ENCODE measurements at places on chromosomes 11 and 22. TPM values are rescaled to one million over a fixed set of nuclear protein-coding genes. Genes with fewer than 3 reads are reported as not detected.
A peak's percentile ranks its signal among the peaks of the same experiment; 100 is the strongest.

The OVOL1 gene
- not detected for polyA plus RNA-seq

- DNase-seq = no peak
Measured at GRCh38 chr11:127628458-127628785, 627.9 kb upstream of the KIRREL3 start.

The SLC1A2 gene
- 0.05 TPM for polyA plus RNA-seq

DNA sequence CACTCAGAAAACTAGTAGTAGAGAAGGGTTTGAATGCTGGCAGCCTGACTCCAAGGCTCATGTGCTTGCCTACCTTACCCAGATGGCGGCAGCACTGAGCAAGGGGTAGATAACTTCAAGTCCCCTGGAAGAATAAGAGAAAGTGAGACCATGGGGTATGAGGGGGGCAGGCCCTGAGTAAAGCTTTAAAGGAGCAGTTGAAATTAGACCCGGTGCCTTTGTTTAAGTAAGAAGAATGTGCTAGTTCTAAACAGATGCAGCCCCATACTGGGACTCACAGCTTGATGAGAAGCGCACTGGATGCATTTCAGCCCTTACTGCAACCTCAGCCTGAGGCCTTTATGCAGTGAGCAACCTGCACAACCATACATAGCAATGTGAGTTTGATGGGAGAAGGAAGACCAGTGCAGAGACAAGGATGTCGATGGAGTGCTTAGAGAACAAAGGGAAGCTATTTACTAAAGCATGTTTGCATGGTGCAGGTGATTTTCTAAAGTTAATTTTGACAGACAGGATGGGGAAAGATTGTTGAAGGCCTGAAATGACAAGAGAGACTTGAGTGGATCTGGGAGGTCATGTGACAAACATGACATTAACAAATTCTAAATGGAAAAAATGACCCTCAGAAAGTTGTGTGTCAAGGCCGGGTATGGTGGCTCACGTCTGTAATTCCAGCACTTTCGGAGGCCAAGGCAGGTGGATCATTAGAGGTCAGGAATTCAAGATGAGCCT, 27.1 kb upstream of the TMA7B start:
- DNase-seq = no peak

DNA sequence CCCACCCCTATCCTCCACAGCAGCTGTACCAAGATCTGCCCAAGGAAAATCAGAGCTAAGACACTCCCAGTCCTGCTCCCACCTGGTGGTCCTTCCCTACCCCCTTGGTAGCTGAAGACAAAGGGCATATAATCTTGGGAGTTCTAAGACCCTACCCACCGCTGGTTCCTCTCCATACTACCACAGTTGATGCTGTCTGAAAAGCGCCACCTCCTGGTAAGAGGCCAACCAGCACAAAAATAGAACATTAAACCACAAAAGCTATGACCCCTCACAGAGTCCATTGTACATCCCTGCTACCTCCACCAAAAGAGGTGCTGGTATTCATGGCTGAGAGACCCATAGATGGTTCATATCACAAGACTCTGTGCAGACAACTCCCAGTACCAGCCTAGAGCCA, 161.5 kb upstream of the ARHGAP42 start:
- DNase-seq = no peak

DNA sequence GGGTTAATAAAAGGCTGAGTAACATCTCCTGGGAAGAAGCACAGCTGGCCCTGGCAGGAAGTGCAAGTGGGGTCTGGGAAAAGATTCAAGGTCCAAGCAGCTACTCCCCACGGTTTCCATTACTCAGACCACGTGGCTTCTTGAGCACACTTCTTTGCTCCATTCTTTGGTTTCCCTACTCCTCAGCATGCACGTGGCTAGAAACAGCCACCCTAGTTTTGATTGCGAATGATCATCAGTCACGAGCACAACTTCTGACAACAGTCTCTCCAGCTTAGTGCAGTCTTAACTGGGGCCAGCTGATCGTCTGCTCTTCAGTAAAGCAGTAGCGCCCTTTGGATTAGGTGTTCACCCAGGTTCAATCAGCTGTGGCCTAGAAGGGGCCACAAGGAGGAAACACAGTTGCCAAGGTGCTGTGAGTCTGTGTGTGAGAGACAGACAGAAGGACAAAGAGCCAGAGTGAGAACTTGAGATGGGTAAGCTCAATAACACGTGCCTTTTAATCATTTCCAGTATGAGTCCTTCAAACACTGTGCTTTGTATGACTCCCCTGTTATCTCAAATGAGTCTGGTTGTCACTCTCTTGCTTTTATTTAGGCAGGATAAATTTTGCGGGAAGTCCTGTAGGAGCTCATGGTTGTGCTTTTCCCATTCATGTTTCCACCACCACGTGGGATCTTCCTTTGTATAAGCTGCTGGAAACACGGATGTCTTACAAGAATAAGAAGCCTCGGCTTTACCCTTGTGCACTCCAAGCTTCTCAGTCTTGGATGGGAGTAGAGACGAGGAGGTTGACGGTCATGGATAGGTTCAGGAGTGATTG, 901 bp upstream of the PARVA start:
- DNase-seq = peak; percentile 59

DNA sequence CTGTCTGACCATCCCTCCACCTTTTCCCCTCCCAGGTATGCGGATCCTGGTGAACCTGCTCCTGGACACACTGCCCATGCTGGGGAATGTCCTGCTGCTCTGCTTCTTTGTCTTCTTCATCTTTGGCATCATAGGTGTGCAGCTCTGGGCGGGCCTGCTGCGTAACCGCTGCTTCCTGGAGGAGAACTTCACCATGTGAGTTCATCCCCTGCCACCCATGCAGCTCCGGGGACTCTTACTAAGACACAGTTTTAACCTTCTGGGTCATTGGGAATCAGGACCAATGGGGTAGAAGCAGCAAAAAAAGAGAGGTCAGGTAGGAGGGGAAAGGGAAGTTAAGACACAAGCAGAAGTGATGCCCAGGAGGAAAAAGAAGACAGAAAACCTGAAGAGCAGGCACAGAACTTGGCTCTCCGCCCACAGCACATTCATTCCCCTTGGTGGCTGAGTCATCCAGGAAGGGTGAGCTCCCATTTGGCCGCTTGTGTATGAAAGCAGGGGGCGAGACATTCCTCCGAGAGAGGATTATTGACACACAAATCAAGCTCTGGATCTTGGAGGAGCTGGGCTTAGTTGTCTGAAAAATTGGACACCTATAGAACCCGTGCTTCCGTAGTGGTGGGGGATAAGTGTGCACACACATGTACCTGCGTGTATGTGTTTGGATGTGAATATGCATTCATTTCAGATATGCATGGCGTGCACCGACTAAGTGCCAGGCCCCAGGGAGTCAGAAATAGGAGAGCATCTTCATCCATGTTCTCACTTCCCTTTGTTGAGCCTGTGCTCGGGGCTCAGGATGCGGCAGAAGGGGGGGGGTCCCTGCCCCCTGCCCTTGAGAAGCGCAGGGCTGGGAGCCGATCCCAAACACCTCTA, 64.2 kb downstream of the CACNA1I start:
- no peak for DNase-seq

DNA sequence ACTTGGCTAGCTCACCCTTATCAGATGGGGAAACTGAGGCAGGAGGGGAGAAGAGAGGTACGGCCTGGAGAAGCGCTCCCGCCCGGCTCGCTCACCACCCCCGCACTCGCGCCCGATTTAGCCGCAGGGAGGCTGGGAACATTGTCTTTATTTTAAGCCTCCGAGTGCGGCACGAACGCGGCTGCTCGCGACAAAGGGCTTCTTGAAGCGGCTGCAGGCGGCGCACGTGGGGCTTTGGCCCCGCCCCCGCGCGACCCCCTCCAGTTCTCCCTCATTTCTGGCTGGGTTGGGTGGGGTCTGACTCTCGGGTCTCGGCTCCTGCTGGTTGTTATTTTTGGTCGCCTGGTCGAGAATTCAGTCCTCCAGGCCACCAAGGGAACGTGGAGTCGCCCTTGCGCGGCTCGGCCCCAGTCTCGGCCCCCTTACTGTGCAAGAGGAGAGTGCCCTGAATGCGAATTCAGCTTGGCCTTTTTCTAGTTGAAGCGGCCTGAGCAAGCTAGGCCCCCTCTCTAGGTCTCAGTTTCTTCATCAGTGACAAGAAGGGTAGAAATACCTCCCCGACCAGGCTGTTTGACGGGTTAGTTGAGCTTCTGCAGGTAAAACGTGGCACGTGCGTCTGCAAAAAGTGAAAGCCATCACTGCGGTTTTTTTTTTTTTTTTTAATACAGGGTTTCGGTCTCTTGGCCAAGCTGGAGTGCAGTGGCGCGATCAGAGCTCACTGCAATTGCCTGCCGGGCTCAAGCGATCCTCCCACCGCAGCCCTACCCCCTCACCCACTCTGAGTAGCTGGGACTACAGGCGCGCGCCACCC, 2.6 kb upstream of the CHRM1 start:
- DNase-seq = no peak

DNA sequence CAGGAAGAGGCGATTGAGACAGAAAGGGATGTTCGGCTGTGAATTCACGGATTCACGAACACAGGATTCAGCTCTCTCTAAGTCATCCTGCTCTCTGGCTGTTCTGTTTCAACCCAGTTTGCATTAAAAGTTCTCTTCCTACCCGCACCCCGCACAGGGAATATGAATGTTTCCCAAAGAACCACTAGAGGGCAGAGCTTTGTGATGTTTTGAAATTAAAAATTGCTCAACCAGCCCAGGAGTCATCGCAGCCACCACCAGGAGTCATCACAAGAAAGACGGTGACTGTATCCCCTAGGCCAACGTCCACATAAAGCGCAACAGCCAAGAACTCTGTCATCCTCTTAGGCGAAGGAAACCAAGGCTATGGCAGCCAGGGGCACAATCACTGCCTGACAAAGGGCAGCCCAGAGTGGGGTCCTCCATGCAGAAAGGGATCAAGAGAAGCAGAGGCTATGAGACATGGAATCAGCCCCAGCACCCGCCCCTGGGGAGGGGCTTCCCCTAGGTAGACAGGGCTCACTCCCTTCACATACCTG, 122.4 kb downstream of the WT1 start:
- no peak for DNase-seq

DNA sequence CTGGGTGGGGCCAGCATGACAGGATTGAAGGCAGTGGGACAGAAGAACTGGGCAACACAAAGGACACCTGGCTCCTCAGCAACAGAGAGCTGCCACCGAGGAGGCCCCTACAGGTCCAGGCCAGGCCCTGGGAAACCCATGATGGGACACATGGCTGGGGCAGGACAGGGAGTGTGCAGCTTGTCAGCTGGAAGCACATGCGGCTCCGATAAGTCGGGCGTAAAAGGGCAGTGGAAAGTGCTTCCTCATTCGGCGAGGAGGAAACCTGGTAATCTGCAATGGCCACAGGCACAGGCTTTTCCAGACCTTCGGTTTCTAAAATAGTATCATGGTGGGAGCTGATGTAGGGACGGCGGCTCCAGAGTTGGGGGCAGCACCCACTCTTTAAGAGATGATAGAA, 16.5 kb downstream of the GNAZ start:
- DNase-seq = no peak

The TMEM184B gene
- polyA plus RNA-seq = 13.6 TPM

- no peak for DNase-seq
Measured at GRCh38 chr11:107834995-107835394, 23.6 kb downstream of the SLC35F2 start.

The RAB3IL1 gene
- 5.1 TPM for polyA plus RNA-seq

GRCh38 chr22:20740222-20740951, 33.5 kb upstream of the SERPIND1 start:
- no peak for DNase-seq

DNA sequence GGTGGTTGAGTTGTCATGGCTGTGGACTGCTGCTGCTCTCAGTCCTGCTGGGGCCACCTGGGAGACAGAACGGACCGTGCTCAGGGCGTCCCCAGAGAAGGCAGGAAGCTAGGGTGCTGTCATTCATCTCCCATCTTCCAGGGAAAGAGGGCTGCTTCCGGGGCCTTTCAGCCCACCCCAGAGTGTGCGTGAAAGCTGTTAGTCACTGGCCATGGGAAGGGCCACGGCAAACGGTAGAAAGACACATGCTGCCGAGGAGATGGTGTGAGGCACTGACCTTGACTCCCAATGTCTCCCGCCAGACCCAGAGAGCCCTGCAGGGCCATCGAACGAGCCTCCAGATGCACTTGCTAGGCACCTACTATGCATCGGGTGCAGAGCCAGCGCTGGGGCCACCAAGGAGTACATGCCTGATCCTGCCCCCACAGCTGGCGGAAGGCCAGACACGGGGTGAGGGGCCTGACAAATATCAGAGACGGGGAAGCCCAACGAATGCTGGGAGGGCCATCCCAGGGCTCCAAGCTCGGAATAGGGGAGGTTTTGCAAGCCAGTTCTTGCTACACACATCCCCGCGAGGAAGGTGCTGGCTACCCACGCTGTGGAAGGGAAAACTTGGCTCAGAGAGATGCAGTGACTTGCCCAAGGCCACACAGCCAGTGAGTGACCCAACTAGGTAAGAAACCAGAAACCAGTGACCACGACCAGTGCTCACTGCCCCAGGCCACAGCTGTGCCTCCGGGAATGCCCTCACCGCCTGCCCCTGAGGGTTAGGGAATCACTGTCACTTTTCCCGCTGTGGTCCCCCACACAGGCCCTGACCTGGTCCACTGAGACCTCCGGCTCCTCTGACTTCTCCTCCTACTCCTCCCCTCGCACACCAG, 10.1 kb downstream of the RAC2 start:
- DNase-seq = peak; percentile 40

- no peak for DNase-seq
Measured at GRCh38 chr11:66637557-66638176, 836 bp upstream of the RBM4 start.

GRCh38 chr11:77371646-77372045, 70.2 kb upstream of the GDPD4 start:
- DNase-seq = no peak

DNA sequence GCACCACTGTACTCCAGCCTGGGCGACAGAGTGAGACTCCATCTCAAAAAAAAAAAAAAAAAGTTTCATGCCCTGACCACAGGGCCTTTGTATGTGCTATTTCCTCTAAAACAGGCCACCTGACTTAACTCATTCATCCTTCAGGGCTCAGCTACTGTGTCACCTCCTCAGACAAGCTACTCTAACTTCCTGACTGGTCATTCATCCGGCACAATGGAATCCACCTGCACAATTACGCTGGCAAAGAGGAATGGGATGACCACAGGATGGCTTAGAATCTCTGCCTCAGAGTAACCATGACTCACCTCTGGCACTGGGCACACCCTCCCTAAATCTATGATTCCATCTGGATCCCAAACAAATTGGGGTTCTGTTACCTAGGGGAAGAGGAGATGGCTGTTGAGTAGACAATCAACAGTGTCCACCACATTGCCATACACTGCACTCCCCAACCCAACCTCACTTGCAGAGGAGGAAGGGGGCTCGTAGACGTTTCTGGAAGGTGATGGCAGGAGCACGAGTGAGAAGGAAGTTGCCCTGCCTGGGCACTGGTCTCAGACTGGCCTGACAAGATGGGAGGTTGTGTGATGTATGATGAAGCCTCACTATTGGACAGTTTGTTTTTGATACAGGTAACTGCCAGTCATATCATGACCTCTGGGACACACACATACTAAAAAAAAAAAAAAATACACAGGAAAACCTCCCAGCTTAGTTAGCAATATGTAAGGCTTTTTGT, 22.8 kb upstream of the HMOX1 start:
- DNase-seq = no peak

The DYNC2H1 gene
- polyA plus RNA-seq = 1.2 TPM

- DNase-seq = no peak
Measured at GRCh38 chr22:28440592-28441390, 238.8 kb downstream of the TTC28 start.

GRCh38 chr11:74672956-74673692, 58.1 kb downstream of the CHRDL2 start:
- DNase-seq = peak; percentile 93

Measured in psoas muscle (tissue), 8 donors.